ENCODE measurements at places on chromosomes 2 and 18. TPM values are rescaled to one million over a fixed set of nuclear protein-coding genes. Genes with fewer than 3 reads are reported as not detected.

DNA sequence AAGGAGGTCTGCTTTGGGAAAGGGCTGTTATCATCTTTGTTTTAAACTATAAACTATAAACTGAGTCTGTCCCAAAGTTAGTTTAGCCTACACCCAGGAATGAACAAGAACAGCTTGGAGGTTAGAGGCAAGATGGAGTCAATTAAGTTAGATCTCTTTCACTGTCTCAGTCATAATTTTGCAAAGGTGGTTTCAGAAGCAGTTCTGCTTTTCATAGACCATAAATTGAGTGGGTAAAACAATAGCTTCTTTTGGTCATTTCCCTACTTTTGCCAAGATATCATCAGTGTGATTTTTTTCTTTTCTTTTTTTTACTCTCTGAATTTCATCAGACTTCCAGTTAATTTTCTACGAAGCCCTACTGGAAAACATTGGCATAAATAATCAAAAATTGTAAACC is 117.0 kb downstream of the AP1S3 start:
- H3K4me1 ChIP-seq: no peaks in the 10 kb centered on the region
- no peak overlapping the region for H3K27ac ChIP-seq
- H3K27me3 ChIP-seq: no peaks in the 10 kb centered on the region
- no peaks in the 10 kb centered on the region for H3K36me3 ChIP-seq
- no peak for DNase-seq
- H3K4me3 ChIP-seq: no peak overlapping the region

GRCh38 chr2:8672940-8673339 is 8.9 kb upstream of the ID2 start:
- H3K27ac ChIP-seq: no peak overlapping the region
- peaks cover 33% of the 10 kb centered on the region for H3K27me3 ChIP-seq
- peaks cover 20% of the 10 kb centered on the region for H3K4me1 ChIP-seq
- no peaks in the 10 kb centered on the region for H3K36me3 ChIP-seq
- H3K4me3 ChIP-seq: no peak overlapping the region

GRCh38 chr2:16181062-16181740 is 240.9 kb downstream of the MYCN start:
- H3K27me3 ChIP-seq: no peaks in the 10 kb centered on the region
- DNase-seq: no peak
- H3K36me3 ChIP-seq: no peaks in the 10 kb centered on the region
- no peak overlapping the region for H3K27ac ChIP-seq
- no peak overlapping the region for H3K4me3 ChIP-seq

GRCh38 chr2:19214682-19215391 is 143.6 kb downstream of the OSR1 start:
- H3K4me3 ChIP-seq: no peak overlapping the region
- H3K4me1 ChIP-seq: no peaks in the 10 kb centered on the region
- H3K27ac ChIP-seq: no peak overlapping the region
- no peaks in the 10 kb centered on the region for H3K27me3 ChIP-seq
- no peaks in the 10 kb centered on the region for H3K36me3 ChIP-seq
- no peak for DNase-seq

- no peak overlapping the region for H3K4me3 ChIP-seq
- H3K27ac ChIP-seq: no peak overlapping the region
- no peaks in the 10 kb centered on the region for H3K27me3 ChIP-seq
- H3K36me3 ChIP-seq: no peaks in the 10 kb centered on the region
Measured at GRCh38 chr2:161552015-161552414, 72.2 kb upstream of the SLC4A10 start.

DNA sequence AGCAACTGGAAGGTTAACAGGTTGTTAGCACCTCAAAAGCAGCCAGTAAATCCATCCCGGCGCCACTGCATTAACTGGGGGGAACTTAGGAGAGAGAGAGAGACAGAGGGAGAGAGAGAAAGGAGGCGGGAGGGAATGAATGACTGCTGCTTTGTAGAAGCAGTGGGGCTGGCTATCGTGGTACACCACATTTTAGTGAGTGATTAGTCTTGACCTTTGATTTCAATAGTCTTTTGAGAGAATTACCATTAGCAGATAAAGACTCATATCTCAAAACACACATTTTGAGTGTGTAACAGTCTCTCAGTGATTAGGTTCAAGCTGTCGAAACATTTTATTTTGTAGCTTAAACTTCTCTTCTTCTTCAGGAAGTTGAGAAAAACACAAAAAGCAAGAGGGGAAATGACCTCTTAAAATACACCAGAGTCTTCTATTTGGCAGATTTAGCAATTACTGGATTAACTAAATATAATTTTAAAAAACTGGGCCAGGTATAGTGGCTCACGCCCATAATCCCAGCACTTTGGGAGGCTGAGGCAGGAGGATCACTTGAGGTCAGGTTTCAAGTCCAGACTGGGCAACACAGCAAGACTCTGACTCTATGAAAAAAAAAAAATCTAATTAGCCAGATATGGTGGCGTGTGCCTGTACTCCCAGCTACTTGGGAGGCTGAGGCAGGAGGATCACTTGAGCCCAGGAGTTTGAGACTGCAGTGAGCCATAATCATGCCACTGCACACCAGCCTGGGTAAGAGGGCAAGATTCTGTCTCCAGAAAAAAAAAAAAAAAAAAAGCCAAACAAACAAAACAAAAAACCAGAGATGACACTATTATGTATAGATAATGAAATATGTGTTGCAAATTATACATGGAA is 22.0 kb upstream of the PNO1 start:
- DNase-seq: no peak
- no peaks in the 10 kb centered on the region for H3K4me1 ChIP-seq
- peak overlapping the region; percentile 70 for H3K27ac ChIP-seq
- no peaks in the 10 kb centered on the region for H3K27me3 ChIP-seq
- H3K4me3 ChIP-seq: no peak overlapping the region

GRCh38 chr2:216633616-216634369 is 573 bp downstream of the IGFBP2 start:
- peak overlapping the region; percentile 21 for H3K4me3 ChIP-seq
- peaks cover 71% of the 10 kb centered on the region for H3K27me3 ChIP-seq
- H3K27ac ChIP-seq: no peak overlapping the region
- H3K36me3 ChIP-seq: no peaks in the 10 kb centered on the region
- no peaks in the 10 kb centered on the region for H3K4me1 ChIP-seq

DNA sequence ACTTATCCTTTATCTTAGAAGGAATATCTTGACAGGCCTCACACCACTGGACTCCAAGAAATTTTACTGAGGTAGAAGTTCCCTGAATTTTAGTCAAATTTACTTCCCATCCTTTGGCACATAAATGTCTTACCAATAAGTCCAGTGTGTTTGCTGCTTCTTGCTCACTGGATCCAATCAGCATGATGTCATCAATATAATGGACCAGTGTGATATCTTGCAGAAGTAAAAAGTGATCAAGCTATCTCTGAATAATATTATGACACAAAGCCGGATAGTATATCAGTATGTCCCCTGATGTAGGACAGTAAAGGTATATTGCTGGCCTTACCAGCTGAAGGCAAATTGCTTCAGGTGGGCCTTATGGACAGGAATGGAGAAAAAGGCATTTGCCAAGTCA is 6.9 kb upstream of the GYPC start:
- no peaks in the 10 kb centered on the region for H3K27me3 ChIP-seq
- DNase-seq: no peak
- no peaks in the 10 kb centered on the region for H3K4me1 ChIP-seq
- H3K27ac ChIP-seq: no peak overlapping the region

- H3K4me1 ChIP-seq: peaks cover 8% of the 10 kb centered on the region
- no peak for DNase-seq
- no peak overlapping the region for H3K4me3 ChIP-seq
- H3K27ac ChIP-seq: no peak overlapping the region
- no peaks in the 10 kb centered on the region for H3K36me3 ChIP-seq
Measured at GRCh38 chr2:10566018-10566417, 117.9 kb upstream of the ODC1 start.

GRCh38 chr2:165214093-165214492 is 10.2 kb upstream of the SCN3A start:
- DNase-seq: no peak
- H3K27ac ChIP-seq: no peak overlapping the region

GRCh38 chr2:159867567-159868361 is 69.8 kb upstream of the CD302 start:
- no peaks in the 10 kb centered on the region for H3K27me3 ChIP-seq
- H3K4me3 ChIP-seq: no peak overlapping the region
- peaks cover 14% of the 10 kb centered on the region for H3K36me3 ChIP-seq

DNA sequence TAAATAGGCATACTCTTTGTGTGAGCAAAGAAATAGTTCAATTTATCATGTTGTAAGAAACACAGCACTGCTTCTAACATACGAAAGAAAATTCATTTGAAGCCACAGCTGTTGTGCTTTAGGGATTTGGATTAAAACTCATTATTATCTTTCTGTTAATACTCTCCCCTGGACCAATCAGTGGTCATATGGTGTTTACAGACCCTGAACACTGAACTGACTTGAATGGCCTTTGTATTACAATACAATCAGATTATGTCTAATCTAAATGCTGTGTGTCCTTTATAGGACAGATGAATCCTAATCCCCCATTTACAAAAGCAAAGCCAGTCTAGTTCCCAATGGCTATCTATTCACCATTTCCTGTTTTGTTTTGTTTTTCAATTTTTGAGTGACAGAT is 36.5 kb downstream of the ZNF385B start:
- no peak for DNase-seq
- no peak overlapping the region for H3K27ac ChIP-seq
- H3K27me3 ChIP-seq: no peaks in the 10 kb centered on the region
- no peaks in the 10 kb centered on the region for H3K4me1 ChIP-seq
- no peaks in the 10 kb centered on the region for H3K36me3 ChIP-seq

- H3K36me3 ChIP-seq: no peaks in the 10 kb centered on the region
- H3K27me3 ChIP-seq: no peaks in the 10 kb centered on the region
Measured at GRCh38 chr2:27907547-27907946, 17.0 kb downstream of the BABAM2 start.

DNA sequence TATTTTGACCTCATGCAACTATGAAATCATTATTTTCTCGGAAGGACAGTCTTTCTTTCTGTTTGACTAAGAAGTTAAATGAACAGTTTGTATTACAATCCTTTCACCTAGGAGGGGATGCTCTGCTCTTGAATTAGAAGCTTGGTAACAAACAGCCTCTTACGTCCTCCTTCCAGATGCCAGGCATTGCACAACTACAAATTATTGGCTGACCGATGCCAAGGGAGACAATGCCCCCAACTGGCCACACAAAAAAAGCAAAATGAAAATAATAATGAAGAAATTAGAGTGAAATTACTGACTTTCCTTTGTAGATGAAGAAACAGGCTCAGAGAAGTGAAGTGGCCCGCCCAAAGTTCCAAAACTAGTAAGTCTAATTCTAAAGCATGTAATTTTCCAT is 177.9 kb downstream of the CYRIA start:
- H3K4me1 ChIP-seq: no peaks in the 10 kb centered on the region
- no peaks in the 10 kb centered on the region for H3K27me3 ChIP-seq
- no peak overlapping the region for H3K4me3 ChIP-seq
- no peak overlapping the region for H3K27ac ChIP-seq
- no peaks in the 10 kb centered on the region for H3K36me3 ChIP-seq

GRCh38 chr18:3498698-3499471 is 48.9 kb downstream of the TGIF1 start:
- H3K27ac ChIP-seq: no peak overlapping the region
- peak overlapping the region; percentile 35 for H3K4me3 ChIP-seq
- no peaks in the 10 kb centered on the region for H3K36me3 ChIP-seq
- peaks cover 6% of the 10 kb centered on the region for H3K27me3 ChIP-seq
- H3K4me1 ChIP-seq: no peaks in the 10 kb centered on the region
- DNase-seq: no peak

DNA sequence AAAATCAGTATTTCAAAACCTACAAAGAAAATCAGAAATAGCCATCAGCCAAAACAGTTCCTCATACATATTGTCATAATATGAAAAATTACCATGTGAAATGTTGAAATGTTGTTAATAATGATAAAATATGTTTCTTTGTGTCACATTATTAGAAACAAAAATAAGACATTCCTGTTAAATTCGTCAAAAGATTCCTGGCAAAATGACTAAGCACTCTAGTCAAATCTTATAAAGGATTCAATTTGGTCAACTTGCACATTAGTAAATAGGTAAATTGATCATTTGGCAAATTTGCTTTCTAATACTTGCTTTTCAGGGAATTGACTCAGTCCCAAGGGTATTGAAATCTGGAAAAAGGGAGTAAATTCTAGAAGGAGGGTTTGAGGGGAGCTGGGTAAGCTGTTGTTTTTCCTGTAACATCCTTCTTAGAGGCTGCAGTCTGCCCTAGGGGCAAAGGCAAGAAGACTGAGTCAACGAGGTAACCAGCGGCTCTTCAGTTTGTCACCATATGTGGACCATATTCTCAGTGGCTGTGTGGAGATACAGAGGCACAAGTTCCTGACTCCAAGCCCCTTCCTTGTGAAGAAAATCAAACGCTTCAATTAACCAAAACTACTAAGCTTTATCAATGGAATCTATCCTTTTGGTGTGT is 482.3 kb downstream of the TNS1 start:
- H3K27ac ChIP-seq: no peak overlapping the region
- no peak overlapping the region for H3K4me3 ChIP-seq

GRCh38 chr2:29375843-29376242 is 260.6 kb downstream of the CLIP4 start:
- no peak for DNase-seq
- no peaks in the 10 kb centered on the region for H3K36me3 ChIP-seq
- H3K4me1 ChIP-seq: no peaks in the 10 kb centered on the region

The CNDP1 gene
- total RNA-seq: not detected

The CFAP65 gene
- total RNA-seq: 4.3 TPM

The LYG2 gene
- not detected for total RNA-seq

The KCNG2 gene
- 1.1 TPM for total RNA-seq

The TGFA gene
- total RNA-seq: 12.1 TPM

The GDF7 gene
- total RNA-seq: 0.15 TPM

The PLCL1 gene
- 3.9 TPM for total RNA-seq

The ZNF516 gene
- 33.9 TPM for total RNA-seq

The RTTN gene
- total RNA-seq: 9.8 TPM

The NLRC4 gene
- 21.9 TPM for total RNA-seq

The NEURL3 gene
- 0.23 TPM for total RNA-seq

Data from left lung (tissue), 14 donors.